Fibroblast of gingiva (primary cell): ENCODE measurements at places on chromosomes 1 and 21.

GRCh38 chr1:82260051-82260450, 459.3 kb downstream of the ADGRL2 start:
- no peak for DNase-seq

GRCh38 chr1:158176399-158176798, 4.3 kb upstream of the CD1D start:
- no peak for DNase-seq

DNA sequence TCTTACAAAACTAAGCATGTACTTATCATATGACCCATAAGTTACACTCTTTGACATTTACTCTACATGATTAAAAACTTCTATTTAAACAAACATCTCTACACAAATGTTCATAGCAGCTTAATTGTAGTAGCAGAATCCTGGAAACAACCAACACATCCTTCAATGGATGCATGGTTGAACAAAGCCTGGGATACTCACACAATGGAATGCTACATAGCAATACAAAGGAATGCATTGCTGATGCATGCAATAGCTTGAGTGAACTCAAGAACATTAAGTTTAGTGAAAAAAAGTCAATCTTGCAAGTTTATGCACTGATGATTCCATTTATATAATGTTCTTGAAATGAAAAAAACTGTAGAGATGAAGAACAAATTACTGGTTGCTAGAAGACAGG, 686.9 kb downstream of the LRRIQ3 start:
- DNase-seq: no peak

GRCh38 chr1:170917373-170917772, 18.0 kb upstream of the MROH9 start:
- DNase-seq: no peak

- no peak for DNase-seq
These were observed 104.6 kb downstream of the ADARB1 start for GRCh38 chr21:45178971-45179370.

DNA sequence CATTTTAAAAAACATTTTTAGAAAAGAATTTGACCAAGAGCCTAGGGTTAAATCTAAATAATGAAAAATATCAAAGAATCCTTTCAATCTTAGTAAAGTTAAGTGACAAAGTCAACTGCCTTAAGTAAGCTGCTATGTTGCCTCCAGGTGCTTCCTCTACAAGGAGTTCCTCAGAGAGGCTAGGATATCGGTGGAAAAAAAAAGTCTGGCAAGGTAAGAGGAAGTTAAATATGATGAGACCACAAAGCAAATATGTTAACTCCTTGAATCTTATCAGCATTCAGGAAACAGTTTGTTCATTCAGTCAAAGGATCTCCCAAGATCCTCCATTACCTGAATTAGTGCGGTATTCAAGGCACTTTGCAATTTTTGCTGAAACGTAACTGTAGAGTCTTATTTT, 563.5 kb downstream of the PTPRC start:
- no peak for DNase-seq

DNA sequence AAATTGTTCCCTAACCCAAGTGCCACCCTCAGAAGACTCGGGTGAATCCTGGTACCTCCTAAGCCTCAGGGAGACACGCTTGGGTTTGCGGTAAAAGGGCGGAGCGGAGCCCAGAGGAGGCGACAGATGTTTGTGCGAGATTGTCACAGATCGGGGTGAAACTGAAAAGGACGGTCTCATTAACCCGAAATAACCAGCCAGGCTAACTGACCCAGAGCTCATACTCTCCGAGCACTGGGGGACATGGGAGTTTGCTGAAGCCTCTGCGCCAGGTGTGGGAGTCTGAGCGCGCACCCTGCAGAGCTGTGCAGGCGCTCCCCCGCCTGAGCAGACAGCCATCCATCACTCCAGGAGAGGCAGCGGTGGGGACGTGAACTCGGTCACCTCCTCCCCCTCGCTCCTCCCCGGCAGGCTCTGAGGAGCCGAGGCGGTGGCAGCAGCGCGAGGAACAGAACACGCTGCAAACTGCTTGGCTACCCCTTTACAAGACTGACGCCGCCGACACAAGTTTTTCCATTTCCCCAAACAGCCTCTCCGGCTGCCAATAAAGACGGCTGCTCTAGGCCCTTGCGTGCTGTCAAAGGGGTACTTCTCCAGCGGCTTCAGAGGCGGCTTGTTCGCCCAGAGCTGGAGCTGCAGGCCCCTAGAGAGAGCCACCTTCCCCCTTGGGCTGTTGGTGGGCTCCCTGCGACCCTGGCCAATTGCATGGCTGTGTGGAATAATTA, 43.5 kb downstream of the RRAGC start:
- DNase-seq: no peak

DNA sequence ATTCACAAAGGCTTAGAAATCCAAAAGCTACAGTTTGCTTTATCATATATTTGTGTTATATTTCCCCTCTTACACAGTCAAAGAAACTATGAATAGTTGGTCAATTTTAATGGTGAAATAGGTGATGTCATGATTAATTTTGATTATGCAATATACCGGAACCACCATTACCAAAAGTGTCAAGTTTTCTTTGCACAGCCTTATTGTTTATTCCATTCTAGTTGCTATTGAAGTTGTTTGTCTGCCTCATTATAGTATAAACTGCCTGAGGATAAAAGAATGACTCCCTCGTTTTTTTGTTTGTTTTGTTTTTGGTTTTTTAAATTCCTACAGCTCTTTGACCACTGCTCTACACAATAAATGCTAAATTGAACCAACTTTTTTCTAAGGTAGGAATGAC, 690.6 kb upstream of the ZP4 start:
- no peak for DNase-seq

DNA sequence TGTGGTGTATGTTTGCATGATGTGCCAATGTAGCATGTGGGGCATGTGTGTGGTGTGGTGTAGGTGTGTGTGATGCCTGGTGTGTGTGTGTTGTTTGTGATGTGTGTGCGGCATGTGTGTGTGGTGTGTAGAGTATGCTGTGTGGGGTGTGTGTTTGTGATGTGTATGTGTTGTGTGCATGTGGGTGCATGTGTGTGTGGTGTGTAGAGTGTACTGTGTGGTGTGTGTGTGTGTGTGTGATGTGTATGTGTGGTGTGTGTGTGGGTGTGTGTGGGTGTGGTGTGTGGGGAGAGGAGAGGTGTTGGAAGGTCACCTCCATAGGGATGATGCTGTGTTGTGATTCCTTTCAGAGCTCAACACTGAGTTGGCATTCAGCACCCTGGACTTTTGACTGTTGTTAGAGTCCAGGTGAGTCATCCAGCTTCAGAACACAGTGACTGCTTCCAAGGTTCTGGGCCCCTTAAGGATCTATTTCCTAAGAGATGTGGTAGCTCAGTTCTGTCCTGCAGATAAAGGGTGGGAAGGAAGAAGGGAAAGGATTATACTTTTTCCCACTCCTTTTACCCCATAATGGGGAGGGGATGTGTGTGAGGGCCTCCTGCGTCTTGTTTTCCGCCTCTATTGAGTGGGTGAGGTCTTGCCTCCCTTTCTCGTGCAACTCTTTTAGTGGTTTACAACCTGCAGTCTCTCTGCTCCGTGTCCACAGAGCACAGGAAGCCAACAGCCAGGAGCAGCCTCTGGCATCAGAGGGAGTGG, 47.6 kb downstream of the RHOU start:
- DNase-seq: no peak

- DNase-seq: no peak
These were observed 36.4 kb upstream of the PRELP start for GRCh38 chr1:203439131-203439730.

DNA sequence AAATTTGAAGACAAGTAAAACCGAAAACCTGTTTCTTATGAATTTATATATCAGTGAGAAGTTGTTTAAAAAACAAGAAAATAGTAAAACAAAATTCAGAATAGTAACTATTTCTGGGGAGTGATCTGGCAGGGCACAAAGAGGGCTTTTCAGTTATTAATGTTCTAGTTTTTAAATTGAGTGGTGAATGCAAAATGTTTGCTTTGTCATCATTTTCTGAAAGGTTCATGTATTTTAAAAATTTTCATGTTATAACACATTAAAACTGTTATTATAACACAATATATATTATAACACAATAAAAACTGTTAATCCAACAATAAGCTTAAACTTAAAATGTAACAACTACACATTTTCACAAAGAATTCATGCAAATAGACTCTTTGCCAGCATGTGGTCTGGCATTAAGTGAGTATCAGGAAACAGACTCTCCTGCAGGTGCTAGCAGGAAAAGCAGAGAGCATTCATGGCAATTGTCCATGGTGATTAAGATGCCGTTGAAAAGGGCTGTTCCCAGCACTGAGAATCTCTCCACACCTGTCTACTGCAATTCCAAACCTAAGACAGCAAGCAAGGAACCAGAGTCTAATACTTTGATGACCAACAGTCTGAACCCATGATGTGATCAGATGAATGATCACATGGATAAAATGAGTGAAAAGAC, 204.9 kb downstream of the TBX15 start:
- DNase-seq: no peak

DNA sequence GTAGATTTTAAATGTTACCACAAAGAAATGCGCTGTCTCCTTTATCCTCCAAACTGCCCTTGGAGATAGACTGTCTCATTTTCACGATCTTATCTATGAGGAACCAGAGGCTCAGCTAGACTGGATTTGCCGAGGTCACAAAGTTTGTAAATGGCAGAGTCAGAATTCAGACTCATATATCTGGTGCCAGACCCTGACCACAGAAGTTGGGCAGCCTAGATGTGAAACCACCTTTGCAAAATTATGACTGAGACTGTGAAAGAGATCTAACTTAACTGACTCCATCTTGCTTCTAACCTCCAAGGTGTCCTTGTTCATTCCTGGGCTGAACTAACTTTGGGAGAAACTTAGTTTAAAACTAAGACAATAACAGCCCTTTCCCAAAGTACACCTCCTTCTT, 14.1 kb downstream of the CNR2 start:
- no peak for DNase-seq

DNA sequence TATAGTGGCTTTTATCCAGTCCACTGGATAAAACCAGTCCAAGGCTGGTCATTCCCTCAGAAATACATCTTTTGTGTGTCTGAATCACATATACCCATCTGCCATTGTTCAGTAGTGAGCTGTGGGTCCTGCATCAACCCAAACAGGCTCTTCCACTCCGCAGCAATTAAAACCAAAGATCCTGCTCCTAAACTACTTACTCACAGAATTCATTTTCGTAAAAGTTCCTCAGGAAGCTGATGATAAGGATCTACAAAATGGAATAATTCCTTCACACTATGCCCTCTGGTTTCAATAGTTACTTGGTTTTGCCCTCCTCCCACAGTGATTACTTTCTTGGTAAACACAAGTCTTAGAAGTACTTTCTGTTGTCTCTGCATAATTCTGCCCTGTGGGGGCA, 5.1 kb upstream of the MFSD2A start:
- no peak for DNase-seq

GRCh38 chr1:227395426-227396028, 77.2 kb upstream of the CDC42BPA start:
- no peak for DNase-seq

DNA sequence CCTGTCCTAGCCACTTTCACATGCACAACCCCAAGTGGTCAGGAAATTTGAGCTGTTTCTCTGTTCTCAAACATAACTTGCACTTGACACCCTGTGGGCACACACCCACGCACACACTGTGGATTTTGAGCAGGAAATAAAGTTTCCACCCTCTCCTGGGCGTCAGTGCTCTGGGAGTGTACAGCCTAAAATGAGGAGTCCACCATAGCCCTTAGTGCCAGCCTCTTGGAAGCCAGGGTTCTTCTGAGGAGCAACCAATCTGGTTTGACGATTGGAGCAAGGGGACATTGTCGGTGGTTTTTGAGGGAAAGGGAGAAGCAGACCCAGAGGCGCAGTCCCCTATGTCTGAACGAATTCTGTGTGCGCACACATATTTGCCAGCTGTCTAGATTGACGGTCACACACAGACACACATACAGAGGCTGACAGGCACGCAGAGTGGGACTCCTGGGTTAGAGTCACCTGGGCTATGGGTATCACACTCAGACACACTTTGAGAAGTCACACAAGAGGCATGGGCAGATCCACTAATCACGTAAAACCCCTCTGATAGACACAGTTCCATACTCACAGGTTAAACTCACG, 2.7 kb downstream of the DMBX1 start:
- DNase-seq: no peak

DNA sequence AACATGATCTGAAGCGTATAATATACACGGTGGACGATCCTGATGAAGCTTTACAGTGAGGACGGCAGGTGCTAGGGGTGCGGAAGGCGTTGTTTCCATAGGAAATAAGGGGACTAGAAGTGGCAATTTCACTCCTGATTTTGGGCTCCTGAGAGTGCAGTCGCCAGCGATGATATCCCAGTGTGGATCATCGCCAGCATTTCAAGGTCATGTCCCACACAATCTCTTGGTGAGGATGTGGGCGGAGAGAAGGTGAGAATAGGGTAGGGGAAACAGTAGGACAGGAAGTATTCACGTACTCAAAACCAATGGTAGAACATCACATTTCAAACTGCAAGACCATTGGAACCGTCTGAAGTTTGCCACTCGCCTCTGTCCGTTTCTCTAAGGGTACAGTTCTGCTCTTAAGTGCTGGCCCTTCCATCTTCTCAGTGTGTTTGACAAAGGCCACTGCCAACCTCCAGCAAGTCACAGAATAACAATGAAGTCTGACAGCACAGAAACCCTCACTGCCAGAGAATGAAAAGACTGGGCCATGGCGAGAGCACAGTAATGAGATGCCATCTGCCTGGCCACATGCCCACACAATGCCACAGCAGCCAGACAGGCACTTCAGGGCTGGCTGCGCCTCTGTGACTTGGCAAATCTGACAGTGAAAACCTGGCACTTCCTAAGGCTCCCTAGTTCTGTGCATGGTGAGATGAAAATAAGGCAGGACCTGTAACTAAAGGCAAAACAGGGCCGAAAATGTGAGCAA, 27.9 kb downstream of the PCSK9 start:
- no peak for DNase-seq

- no peak for DNase-seq
These were observed 78.0 kb downstream of the PDE9A start for GRCh38 chr21:42731264-42732032.

GRCh38 chr1:11072216-11072917, 12.5 kb upstream of the SRM start:
- DNase-seq: no peak

DNA sequence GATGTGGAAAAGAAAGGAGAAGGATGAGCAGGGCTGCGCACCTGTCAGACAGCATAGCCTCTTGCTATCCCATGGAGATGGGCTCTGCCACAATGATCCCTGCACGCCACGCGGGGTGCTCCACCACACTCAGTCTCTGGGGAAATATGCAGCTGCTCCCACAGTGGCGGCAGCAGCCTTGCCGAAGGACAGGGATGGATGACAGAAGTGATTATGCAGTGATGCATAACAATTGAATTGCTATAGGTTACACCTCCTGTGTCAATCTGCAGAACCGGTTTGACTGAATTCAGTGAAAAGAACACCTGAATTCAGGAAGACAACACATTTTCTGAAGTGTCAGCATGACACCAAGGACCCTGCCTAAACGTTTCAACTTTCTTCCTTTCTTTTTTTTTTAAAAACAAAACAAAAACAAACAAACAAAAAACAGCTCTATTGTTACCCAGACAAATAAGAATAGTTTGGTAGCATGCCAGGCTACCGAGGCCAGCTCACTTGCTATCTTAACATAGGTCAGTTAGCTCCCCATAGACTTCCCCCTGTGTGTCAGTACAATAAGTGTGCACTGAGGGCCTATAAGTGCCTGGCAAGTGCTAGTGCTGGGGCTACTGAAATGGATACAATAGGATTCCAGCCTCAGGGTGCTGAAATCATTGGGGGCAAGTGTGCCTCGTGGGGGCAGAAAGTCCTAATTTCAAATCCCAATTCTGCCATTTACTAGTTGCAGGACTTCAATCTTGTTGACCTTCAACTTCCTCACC, 127.6 kb upstream of the LMO4 start:
- DNase-seq: no peak
